CD8-positive, alpha-beta memory T cell (primary cell): ENCODE measurements at places on chromosomes 2 and 18. TPM values are rescaled to one million over a fixed set of nuclear protein-coding genes. Genes with fewer than 3 reads are reported as not detected.

The NR4A2 gene
- polyA plus RNA-seq: 25.5 TPM

The PCARE gene
- polyA plus RNA-seq: not detected

- H3K27me3 ChIP-seq: no peaks in the 10 kb centered on the region
- no peak overlapping the region for H3K4me3 ChIP-seq
- H3K27ac ChIP-seq: no peak overlapping the region
- DNase-seq: no peak
- no peaks in the 10 kb centered on the region for H3K4me1 ChIP-seq
Measured at GRCh38 chr2:195319548-195320412, 337.2 kb upstream of the SLC39A10 start.

The GRB14 gene
- not detected for polyA plus RNA-seq

GRCh38 chr18:42929181-42929580 lies 186.3 kb downstream of the RIT2 start:
- no peaks in the 10 kb centered on the region for H3K4me1 ChIP-seq
- H3K27ac ChIP-seq: no peak overlapping the region
- DNase-seq: no peak
- H3K36me3 ChIP-seq: no peaks in the 10 kb centered on the region
- no peaks in the 10 kb centered on the region for H3K27me3 ChIP-seq

DNA sequence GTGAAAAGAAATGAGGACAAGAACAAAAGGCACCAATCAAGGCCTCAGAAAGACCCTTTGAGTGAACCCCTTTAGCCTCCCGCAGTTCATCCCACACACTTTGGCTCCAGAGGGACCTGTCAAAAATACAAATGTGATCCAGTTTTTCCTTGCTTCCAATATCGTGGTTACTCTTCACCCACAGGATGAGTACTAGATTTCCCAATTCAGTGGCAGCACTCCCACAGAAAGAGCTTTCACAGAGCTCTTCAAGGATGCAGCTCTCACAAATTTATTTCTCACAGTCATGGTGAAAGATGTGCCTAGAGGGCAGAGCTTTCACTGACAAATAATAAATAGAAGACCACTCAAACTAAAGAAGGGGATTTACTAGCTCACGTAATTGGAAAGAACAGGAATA lies 3.0 kb upstream of the GFPT1 start:
- H3K36me3 ChIP-seq: no peaks in the 10 kb centered on the region
- H3K4me1 ChIP-seq: peaks cover 19% of the 10 kb centered on the region
- no peak overlapping the region for H3K4me3 ChIP-seq
- H3K27me3 ChIP-seq: no peaks in the 10 kb centered on the region
- DNase-seq: no peak

GRCh38 chr2:135960656-135961551 lies 24.5 kb downstream of the DARS1 start:
- DNase-seq: no peak
- H3K36me3 ChIP-seq: no peaks in the 10 kb centered on the region
- H3K4me1 ChIP-seq: peaks cover 33% of the 10 kb centered on the region
- H3K27me3 ChIP-seq: no peaks in the 10 kb centered on the region
